Right renal cortex interstitium (tissue), 3 donors: ENCODE measurements at places on chromosomes 2 and 18.

DNA sequence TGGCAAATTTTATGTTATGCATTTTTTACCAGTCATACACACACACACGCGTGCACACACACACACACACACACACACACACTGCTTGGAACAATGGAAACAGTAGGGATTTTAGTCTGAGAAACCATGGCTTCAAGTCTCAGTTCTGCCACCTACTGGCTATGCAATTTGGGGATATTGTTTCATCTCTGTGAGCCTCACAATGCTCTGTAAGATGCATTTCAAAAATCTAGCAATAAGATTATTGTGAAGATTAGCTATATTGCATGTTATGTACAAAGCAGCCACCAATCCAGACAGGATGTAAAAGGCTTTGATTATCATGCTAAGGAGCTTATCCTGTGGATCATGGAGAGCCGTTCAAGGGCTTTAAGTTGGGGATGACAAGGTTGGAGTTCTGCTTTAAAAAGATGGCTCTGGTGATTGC lies 401.4 kb downstream of the NBAS start:
- DNase-seq = no peak

DNA sequence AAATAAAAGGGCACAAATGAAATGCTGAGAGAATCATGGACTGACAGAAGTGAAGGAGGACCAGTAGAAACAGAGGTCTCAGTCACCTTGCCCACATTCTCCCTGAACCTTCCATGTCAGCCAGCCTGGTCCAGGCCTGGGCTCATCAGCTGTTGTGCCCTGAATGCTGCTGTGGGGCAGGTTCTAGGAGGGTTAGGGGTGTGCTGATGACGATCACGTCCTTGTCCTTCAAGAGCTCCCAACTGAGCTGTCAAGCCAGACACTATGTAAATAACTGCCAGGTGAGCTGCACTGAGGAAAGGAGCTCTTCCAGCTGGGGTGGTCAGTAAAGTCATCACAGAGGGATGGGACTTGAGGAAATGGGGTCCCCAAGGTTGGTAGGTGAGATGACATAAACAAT lies 156.5 kb downstream of the SMAD2 start:
- DNase-seq = no peak

DNA sequence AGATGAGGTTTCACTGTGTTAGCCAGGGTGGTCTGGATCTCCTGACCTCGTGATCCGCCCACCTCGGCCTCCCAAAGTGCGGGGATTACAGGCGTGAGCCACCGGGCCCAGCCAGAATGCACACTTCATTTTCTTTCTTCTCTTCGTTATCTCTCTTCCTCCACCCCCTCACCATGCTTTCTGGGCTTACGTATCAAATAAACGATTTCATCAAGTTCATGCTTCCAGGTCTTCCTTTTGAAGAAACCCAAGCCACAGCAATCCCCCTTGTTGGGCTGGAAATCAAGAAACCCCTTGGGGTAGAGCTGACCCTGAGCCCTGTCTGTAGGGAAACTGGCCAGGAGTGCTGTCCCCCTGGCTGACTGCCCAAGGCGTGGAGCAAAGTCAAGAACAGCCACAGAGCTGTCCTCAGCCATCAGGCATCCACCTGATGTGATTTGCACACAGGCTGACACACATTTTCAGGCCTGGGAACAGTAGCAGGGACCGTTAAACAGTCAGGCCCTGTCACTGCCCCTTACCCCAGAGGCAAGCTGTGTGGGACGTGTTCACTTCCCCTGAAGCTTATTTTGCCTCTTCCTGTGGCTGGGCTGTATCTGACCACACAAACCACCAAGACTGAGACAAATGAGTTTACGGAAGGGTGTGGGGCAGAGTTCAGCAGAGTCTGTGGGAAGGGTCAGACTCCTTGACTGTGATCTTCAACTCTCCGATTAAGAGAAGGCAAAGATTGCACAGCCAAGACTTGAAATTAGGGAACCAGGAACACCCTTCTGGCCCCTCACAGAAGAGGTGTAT lies 15.1 kb upstream of the NMUR1 start:
- no peak for DNase-seq

- no peak for DNase-seq
These were observed 43.0 kb downstream of the MALT1 start for GRCh38 chr18:58714259-58714658.

GRCh38 chr18:54801374-54801773 lies 26.9 kb upstream of the RAB27B start:
- DNase-seq = no peak

DNA sequence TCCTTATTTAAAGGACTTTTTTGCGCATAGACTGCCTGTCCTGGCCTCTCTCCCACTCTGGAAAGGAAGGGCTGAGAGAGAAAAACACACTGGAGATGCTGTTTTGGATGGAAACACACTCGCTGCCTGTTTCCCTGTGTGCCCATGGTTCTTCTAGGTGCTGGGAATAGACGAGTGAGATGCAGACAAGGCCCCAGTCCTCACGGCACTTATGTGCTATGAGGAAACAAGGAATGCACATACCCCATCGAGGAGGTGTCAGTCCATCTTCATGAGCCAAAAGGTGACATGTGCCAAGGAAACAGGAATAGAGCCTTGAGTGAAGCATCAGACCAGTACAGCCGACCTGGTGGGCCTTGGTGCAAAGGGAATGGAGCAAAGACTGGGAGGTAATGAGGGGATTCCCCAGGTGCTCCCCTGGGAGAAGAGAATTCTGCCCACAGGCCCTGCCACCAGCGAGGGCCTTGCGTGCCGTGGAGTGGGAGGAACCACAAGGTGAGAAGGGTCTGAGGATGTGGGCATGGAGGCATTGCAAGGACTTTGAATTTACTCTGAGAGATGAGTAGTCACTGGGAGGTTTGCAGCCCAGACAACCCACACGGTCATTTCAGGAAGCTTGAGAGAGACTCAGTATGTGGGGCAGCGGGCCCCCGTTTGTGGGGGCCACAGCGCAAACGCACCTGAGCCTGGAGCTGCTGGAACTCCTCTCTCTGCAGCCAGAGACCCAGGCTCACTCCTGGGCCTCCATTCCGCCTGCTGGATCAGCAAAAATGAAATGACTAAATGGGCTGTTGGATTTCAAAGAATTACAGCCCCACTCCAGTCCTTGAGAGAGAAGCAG lies 197.5 kb upstream of the COPS8 start:
- DNase-seq = no peak

DNA sequence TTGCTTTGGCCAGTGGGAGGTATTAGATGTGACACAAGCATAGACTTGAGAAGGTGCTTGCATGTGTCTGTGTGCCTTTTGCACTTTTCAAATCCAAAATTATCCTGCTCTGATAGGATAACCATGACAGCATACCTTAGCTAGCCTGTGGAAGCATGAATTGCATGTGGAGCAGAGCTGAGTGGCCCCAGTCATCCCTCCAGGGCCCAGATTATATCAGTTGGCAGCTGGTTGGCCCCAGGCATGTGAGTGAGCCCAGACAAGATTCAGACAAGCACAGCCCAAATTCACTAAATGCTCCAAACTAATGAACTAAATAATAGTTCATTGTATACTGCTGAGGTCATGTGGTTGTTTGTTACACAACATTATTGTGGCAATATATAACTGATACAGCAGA lies 18.8 kb downstream of the TACR1 start:
- no peak for DNase-seq

DNA sequence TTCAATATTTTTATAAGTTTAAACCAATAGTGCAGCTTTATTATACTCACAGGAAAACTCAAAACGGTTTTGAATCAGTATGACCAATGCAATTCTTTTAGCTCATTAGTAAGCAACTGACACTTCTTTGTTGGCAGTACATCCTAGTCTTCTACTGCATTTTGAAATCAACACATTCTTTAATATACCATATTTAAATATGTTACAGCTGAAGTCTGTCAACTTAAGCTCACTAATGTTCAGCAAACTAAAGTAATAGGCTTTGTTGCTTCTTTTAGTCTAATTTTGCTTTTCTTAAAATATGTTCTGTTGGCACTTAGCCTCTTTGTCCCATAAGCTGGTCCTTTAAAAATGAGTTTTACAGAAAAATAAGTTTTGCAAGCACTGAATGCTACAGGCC lies 55.4 kb upstream of the CCBE1 start:
- no peak for DNase-seq
